ENCODE measurements at places on chromosomes 7 and 10.

DNA sequence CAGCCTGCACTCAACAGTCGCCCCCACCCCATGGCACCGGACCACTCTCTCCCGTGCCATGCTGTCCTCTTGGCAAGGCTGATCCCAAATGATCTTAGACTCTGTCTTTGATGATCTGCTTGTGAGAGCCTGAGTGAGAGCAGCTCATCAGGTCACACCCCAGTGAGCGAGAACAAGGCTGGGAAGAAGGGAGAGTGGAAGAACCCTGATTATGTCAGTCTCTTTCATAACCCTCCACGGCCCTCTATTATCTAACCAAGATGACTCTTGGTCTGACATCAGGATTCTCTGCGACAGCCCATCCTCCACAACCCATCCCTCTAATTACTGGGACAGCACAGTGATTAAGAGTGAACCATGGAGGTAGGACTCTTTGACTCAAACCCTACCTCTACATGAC is 53.1 kb upstream of the C7orf33 start:
- no peak for DNase-seq

GRCh38 chr10:119542988-119543813 is 682 bp upstream of the RGS10 start:
- no peak for DNase-seq

DNA sequence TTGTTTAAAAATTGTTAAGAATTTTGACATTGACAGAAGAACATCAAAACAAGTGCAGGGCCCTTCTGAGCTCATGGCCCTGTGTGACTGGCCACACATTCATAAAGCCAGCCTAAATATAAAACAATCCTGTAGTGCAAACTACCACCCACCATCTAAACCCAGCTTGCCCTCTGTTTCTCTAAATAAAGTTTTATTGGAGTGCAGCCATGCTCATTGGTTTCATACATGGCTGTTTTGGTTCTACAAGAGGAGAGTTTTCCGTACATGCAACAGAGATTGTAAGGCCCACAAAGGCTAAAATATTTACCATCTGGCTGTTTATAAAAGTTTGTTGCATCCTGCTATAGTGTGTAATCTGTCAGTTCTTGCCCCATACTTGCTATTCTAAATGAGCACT is 54.6 kb upstream of the TRIM24 start:
- no peak for DNase-seq

- DNase-seq = no peak
Measured at GRCh38 chr7:88347517-88347916, 40.8 kb upstream of the STEAP4 start.

- DNase-seq = no peak
Measured at GRCh38 chr10:1289591-1289990, 233.4 kb downstream of the WDR37 start.

GRCh38 chr7:24024276-24025068 is 259.5 kb upstream of the NPY start:
- no peak for DNase-seq

DNA sequence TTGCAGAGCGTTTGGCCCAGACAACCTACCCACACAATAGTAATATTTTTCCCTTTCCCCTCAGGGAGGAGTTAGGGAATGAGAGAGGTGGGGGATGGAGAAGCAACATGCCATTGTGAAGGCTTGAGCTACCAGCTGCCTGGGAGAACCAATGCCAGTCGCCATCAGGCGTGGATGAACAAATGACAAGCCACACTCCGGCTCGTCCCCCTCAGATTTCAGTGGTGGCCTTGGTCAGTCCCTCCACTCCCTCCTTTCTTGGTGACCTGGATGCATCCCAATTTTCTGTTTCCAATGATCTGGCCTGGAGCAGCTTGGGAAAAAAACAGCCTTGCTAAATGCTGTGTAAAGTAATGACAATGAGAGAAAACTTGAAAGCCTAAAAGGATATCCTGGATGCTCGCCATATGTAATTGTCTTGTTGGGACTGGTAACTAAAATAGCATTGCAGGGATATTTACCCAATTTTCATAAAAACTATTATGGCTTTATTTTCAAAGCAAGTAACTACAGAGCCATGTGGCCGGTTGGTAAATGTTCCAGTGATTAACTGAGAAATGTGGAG is 110.7 kb downstream of the ICA1 start:
- no peak for DNase-seq

DNA sequence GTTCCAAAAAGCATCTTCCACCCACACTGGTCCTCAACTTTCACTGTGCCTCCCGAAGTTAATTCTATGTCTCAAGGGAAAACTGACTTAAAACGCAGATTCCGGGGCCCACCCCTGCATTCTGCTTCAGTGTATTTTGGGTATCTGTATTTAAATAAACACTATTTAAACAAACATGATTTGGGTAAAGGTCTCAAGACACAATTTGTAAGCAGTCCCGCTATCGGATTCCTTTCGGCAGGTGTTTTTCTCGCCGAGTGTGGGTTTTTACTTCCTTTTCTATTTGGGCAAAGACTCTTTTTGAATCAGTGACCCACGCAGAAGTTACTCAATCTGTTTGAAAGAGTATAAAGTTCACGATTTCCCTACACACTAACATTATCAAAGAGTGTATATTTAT is 1.2 kb downstream of the PDIA4 start:
- DNase-seq = no peak

DNA sequence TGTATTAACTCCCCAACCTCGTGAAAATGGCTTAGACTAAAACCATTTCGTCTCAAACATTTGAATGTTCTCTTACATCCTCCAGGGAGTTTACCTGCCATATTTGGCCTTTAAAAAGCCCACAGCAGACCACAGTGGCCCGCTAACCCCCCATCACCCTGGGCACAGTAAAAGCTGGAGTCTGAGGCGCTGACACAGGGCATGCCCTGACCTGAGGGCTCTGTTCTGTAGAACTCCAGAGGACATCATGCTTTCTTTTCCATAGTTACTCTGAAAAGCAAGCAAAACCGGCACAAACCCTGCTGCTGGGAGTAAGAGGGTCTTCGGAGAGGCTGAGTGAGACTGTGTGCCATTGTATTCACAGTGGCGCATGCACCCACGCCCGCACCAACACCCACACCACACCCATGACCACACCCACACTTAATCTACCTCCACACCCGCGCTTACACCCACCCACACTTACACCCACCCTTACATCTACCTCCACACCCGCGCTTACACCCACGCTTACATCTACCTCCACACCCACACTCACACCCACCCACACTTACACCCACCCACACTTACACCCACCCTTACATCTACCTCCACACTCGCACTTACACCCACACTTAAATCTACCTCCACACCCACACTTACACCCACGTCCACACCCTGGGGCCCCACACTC is 32.1 kb downstream of the LRRC27 start:
- no peak for DNase-seq

DNA sequence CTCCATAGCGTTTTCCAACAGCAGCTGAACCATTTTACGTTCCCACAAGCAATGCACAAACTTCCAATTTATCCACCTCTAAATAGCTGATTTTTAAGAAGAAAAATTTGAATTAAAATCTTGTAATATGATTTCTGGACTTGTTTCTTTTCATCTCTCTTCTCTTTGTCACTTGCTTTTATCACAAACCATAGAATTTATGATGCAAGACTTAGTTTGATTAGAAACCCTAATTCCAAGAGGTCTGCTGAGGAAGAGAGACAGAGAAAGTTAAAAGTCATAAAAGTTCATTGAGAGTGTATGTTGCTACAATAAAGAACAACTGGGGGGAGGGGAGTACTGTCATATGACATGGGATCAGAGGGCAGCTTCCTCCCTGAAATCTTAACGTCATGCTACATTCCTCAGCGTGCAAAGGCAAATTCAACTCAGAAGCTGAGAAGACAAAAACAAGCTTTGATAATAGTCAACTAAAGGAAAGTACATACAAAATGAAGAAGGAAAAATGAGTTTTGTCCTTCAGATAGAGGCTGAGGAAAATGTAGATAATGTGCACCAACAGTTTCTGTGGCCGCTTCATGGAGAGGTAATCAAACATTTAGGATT is 18.4 kb upstream of the CUBN start:
- no peak for DNase-seq

DNA sequence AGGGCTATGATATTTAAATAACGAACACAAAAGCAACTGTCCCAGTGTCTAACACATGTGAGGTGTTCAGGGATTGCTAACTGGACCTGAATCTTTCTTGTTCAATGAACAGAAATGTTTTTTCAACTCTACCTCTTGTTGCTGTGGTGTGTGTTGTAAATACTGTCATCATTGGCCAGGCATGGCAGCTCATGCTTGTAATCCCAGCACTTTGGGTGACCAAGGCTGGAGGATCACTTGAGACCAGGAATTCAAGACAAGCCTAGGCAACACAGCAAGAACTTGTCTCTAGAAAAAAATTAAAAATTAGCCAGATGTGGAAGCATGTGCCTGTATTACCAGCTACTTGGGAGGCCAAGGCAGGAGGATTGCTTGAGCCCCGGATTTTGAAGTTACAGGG is 1250.9 kb downstream of the TYW1 start:
- DNase-seq = no peak

DNA sequence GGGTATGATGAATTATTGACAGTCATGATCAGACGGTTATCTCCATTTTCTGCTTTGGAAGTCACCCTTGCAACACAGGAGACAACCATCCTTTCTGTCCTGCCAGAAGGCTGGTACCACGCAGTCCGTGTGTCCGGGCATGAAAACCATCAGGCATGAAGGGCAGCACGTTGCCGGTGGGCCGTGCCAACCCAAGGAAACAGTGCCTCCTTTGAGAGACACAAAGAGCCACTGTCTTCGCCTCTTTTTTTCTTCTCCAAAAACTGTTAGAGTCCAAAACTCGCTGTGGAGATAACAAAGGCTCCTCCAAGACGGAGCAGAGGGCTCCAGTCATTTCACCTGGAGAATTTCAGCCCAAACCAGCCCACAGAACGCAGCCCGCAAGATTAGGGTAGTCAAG is 60.4 kb upstream of the ARHGAP21 start:
- peak; percentile 68 for DNase-seq

DNA sequence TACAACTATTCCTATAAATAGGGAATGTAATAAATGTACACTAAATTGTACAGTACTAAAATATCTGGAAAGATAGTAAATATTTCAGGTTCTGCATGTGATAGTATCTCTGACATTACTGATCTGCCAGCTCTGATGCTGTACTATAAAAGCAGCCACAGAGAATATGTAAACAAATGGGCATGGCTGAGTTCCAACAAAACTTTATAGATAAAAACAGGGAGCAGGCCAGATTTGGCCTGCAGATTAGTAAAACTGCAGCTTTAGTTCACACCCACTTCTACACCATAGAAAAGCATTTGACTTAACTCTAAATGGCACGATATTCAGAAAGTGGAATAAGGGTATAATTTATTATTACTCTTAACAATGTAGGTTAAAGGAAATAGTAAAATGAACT is 18.8 kb upstream of the TLL2 start:
- DNase-seq = no peak

GRCh38 chr7:128240696-128241386 is at the start of gene LEP:
Gene LEP, plus strand, starts transcription at chr7:128241278. Its CDS starts 10,741 bp downstream, at chr7:128252019.
- DNase-seq = no peak

GRCh38 chr10:126468467-126468866 is 80.2 kb upstream of the ADAM12 start:
- DNase-seq = no peak

- no peak for DNase-seq
Measured at GRCh38 chr10:48493083-48493871, 111.6 kb downstream of the ARHGAP22 start.

DNA sequence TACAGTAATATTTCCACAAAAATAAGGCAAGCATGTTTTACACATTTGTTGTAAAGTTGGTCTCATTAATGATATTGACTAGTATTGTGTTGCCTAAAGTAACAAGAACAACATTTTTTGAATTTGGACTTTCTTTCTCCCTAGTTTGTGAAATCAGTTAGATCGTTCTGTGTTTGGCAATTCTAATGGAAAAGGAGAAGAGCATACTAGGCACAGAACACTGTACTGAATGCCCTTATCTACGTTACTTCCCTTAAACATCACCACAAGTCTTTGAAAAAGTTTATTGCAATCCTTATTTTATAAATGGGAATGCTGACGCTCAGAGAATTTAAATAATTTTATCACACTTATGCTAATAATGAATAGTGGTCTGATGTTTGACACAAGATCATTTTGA is 372.2 kb downstream of the EXOC4 start:
- no peak for DNase-seq

- no peak for DNase-seq
Measured at GRCh38 chr10:34674176-34674575, 140.9 kb downstream of the PARD3 start.

DNA sequence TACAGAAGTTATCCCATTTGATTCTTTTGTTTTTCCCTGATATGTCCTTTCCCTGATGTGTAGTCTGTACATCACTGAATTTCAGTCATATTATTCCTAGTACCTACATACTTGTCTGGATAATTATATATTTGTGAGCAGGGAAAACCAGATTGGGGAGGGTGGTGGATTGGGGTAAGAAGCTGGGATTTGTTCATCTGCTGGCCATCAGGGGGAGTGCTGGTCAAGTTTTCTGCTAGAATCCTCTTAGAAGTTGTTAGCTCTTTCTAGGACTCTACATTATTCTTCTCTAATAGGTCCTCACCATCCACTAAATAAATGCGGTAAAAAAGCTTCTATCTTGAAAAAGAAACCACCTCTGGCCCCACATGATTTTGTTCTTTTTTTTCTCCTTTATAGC is 232.7 kb upstream of the TAC1 start:
- DNase-seq = no peak
